ENCODE measurements at places on chromosomes 5 and 9.

GRCh38 chr9:89522261-89522958 is 24.5 kb upstream of the SEMA4D start:
- peak; percentile 79 for DNase-seq

DNA sequence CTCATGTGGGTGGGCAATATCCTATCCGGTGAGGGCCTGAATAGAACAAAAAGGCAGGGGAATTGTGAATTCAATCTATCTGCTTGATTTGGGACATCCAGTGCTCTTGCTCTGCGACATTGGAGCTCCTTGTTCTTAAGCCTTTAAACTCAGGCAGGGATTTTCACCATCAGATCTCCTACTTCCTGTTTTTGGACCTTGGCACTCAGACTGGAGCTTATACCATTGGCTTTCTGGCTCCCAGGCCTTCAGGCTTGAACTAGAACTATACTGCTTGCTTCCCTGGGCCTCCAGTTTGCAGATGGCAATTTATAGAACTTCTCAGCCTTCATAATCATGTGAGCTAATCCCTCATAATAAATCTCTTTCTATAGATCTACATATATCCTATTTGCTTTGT is 134.3 kb upstream of the CLINT1 start:
- no peak for DNase-seq

GRCh38 chr5:176814836-176815438 is 4.6 kb downstream of the UNC5A start:
- no peak for DNase-seq

DNA sequence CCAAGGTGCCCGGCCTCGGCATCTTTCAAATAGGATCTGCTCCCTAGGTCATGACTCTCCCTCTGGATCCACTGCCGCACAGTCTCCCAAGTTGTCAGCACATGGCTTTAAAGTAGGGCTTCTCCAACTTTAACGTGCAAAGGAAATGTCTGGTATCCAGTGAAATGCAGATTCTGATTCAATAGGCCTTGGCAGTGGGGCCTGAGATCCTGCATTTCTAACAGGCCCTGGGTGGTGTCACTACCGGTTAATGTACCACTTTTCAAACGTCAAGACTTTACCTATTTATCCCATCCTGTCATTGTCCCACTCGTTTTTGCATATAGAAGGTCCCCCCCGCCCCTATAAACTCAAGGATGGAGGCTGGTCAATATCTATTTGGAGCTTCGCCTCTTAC is 137.6 kb upstream of the ZNF618 start:
- DNase-seq: no peak

DNA sequence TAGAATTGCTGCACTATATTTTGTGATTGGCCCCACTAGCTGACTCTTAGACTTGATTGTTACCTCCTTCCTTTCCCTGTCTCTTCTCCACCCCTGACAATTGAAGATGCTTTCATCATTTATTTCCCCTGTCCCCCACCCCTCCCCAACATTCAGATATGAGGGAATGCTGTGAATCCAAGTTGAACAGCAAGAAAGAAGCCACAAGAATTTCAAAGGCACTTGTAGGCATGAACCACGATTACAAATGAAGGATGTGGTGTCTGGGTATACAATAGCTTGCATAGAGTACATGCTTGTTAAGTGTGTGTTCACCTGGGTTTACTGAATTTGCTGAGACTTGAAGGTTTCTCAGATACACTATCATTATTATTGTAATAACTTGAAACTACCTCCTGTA is 78.3 kb upstream of the TRIO start:
- no peak for DNase-seq

DNA sequence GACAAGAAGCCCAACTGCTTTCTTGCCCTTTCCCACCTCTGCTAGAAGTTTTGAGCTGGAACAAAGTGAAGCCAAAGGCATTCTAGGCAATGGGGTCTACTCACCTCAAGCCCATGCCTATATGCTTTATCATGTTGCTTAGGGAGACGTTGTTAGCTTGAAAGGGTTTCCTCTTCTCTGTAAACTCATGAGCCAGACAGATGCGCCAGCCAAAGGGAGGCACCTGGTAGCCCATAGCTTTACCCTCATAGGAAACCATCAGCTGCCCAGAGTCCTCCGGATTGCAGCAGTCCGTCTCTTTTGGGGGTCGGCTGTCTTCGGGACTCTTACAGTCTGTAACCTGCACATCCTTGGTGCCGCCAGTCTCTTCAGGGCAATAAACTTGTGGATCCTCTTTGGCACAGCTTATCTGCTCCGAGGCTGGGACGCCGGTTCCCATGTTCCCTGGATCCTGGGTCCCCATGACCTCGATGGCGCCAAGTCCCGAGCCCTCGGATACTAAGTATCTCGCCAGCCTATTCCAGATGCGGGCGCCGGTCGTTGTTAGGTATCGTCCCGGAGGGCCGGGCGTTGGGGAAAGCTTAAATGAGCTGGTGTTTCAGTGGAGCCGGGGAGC is 678 bp downstream of the GBA2 start:
- no peak for DNase-seq

DNA sequence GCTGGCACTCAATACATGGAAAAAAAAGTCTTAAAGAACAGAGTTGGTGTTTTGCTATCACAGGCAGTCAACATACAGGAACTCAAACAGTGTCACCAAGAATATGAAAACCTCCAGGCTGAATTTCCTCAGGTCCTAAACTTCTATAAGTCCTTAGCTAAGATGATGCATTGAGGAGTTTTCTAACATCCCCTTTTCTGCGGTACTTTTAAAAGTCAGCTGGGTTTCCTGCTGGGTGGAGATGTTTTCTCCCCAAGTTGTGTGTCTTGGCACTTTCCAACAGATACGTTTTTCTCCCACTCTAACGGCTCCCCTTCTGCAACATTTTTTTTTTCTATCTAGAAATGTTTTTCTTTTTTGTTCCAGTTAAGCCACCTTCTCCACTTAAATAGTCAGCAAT is 244.8 kb upstream of the HAPLN1 start:
- DNase-seq: no peak

GRCh38 chr9:3398232-3398648 is 127.6 kb downstream of the RFX3 start:
- no peak for DNase-seq

DNA sequence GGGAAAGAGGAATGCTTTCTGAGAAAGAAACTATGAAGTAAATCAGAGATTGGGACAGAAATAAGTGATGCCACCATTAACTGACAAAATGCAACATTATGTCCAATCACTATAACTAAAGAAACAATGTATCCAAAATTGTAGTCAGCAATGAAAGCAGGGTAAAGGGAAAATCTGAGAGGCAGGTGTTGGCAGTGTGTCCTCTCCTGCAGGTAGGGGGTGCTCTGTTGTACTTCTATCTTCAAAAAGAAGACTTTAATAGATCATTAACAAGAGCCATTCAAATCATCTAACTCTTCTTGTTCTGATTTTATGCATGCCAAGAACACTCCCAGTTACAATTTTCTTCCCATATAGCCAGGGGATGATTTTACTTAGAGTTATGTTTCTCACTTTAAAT is 1275.7 kb downstream of the PTPRD start:
- DNase-seq: no peak

- no peak for DNase-seq
These were observed 173.4 kb downstream of the ZNF462 start for GRCh38 chr9:107036367-107036766.
